ENCODE measurements at places on chromosomes 6 and 20. TPM values are rescaled to one million over a fixed set of nuclear protein-coding genes. Genes with fewer than 3 reads are reported as not detected.

DNA sequence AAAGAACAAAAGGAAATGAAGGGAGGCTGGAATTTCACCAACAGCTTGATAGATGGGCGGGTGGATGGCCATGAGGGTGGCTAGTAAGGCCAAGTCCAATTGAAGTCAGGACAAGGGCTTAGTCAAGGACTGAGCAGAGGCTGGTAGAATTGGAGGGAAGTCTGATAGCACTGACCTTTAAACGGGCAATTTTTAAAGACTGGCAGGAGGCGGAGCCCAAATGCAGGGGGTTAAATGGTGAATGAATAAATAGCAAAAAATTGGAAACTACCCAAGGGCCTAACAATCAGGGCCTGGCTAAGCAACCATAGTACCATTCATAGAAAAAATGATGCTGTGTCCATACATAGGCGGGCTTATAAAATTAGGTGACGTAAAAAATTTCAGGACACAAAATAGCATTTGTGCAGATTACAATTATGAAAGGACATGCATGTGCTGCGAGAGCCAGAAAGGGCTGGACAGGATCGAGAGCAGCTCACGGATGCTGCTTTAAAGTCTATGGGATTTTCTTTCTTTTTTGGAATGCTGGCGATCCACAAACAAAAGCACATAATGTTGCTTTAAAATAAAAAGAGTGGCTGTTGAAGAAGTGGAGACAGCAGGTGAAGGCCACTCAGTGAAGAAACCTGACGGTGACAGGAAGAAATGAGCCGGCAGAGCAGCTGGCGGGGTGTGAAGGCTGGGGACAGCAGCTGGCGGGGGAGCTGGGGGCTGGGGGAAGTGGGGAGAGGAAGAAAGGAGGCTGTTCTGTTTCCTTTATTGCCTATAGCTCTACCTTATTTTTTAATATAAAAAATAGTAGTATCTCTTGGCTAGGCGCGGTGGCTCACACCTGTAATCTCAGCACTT is 42.8 kb upstream of the TAF8 start:
- no peak for DNase-seq

PDYN gene
- total RNA-seq, result not detected

RNF144B gene
- 0.76 TPM for total RNA-seq

- no peak for DNase-seq
Observed at GRCh38 chr6:1118287-1118647, 193.6 kb upstream of the FOXQ1 start.

DNA sequence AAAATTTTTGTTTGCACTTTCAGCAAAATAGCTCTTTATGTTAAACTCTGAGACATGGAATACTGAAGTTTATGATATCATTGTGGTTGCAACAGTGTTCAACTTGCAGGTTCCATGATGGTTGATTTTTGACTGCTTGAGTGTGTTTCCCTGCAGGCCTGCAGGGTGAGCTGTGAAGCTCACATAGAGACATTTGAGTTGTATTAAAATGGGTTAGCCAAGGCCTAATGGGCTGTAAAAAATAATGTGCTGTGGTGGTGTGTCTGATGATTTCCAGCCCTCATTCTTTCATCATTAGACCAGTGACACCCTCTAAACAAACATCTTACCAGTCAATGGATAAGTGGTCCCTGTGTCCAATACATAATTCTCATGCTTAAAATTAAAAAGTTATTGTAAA is 321.4 kb downstream of the FARS2 start:
- no peak for DNase-seq

Data from natural killer cell treated with Interleukin-12 subunit alpha and Interleukin-12 subunit beta and Interleukin-15 and Interleukin-18, amount 100 ng/mL, for 72 hours (primary cell).